CD4-positive, alpha-beta T cell treated with Interleukin-1 beta for 1 hour (primary cell): ENCODE measurements at places on chromosomes 6 and 20.
A peak's percentile ranks its signal among the peaks of the same experiment; 100 is the strongest.

DNA sequence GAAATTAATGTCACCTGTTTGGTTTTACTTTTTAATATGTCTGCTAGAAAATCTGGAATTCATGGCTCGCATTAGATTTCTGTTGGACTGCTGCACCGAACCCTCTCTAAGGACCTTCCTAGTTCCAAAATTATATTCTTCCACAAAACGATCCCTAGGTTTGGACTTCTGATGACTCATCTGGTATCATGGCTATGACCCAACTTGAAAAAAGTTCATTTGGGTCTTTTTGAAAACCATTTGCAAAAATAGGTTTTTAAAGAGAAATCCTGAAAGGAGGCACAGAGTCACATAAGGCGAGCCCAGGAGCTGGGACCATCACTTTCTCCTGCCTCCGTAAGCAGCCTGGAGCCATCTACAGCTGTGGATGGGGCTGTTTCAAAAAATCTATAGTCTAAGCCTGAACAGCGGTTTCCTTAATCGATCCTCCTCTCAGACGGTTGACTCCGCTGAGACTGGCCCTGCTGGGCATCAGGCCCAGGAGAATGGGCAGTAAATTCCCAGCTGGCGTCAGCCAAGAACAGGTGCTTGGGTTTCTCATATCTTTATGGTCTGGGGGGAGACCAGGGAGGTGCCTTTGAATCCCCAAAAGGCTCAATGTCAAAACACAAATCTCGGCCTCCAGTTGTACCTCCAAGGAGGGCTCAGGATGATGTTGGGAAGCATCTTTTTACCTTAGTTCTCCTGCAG lies 44.6 kb downstream of the SLC24A3 start:
- DNase-seq = no peak

DNA sequence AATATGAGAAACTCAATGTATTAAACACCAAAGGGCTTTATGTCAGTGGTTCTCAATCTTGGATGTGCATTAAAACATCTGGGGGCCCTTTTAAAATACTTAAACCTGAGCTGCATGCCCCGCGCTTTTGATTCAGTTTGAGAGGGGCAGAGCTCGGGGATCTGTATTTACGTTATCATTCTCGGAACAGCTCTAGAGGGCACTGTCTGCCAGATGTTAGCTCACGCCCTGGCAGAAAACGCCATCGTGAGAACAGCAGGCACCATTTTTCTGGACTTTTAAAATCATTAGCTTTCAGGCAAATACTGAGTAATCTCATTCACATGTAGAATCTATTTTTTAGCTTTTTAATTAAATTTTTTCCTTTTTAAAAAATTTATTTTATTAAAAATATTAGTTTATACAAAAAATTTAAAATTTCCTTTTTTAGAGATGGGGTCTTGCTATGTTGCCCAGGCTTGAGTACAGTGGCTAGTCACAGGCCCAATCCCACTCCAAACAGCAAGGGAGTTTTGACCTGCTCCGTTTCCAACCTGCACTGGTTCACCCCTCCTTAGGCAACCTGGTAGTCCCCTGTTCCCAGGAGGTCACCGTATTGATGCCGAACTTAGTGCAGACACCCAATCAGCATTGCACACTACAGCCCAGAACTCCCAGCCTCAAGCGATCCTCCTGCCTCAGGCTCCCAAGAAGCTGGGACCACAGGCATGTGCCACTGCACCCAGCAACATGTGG lies 30.0 kb upstream of the ZNF133 start:
- DNase-seq = no peak

GRCh38 chr6:52566201-52566600 lies 10.7 kb downstream of the TRAM2 start:
- DNase-seq = no peak

DNA sequence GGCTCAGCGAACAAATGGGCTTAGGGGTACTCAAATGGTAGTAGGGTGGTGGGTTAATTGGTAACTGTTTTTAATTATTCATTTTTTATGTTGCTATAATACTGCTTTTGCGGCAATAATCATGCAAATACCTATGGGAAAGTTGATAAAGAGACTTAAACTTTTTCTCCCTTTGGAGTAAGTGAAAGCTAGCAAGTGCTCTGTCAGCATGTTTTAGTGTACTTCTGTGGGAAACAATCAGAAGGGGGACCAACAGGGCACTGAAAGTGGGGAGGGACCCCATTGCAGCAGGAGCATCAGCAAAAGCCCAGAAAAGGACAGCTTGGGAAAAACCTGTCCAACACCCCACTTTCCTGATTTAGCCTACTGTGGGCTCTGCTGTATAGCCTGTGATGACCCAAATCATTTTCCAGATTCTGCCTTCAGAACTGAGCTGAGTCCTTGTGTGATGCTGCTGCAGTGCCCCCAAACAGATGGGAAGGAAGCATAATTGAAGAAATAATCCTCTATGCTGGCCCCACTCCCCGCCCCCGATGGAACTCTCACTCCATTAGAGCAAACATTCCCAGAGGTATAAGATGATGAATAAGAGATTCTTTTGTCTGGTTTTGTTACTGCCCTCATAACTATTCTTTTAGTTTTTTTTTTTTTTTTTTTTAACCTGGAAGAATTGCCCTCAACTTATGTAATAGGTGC lies 322.8 kb downstream of the CD83 start:
- DNase-seq = no peak

- no peak for DNase-seq
Observed at GRCh38 chr20:24701027-24701426, 231.6 kb downstream of the SYNDIG1 start.

DNA sequence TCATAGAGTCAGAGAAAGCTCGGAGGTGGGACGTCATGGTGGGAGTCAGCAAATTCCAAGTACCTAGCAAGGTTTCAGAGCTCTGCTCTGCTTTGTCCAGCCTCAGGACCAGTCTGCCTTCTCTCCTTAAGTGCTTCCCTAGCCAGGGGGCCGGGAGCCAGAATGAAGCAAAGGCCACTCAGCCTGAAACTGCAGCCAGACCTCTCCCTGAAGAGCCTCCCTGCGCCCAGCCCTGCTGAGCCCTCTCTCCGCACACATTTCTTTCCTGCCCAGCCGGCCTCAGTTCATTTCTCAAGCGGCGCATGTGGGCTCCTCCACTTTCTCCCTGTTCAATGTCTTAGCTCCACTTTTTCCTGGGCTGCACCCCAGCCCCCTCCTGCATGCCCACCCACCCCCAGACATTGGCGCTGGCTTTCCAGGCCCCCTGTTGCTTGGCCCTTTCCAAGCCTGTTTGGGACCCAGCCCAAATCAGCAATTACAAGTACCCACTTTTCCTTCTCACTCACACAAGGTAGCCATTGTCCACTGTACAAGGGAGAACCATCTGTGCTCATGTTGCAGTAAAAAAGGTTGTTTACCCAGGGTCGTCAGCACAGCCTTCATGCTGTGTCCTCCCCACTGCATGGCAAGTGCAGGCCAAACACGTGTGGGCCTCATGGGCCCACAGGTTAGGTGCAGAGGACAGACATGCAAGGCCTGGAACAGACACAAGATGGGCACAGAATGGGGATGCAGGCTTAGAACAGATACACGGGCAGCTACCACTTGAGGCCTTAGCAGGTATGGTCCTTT lies 147.1 kb downstream of the MRPL14 start:
- DNase-seq = no peak

DNA sequence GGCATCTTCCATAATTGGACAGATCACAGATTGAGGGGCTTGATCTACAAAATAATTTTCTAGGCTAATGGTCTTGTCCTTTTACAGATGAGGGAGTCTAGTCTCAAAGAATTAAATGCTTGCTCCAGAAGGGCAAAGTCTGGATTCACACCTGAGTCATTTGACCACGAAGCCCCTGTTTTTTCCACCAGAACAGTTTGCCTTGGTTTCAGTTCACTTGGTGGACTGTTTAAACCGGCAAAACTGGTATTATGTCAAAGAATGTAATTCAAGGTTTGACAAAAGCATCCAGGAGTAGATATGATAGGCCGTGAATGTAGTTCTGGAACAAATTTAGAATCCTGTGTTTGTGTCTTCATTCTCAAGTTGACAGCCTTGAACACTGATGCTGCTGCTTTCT lies 3.3 kb downstream of the MYO6 start:
- DNase-seq = no peak

DNA sequence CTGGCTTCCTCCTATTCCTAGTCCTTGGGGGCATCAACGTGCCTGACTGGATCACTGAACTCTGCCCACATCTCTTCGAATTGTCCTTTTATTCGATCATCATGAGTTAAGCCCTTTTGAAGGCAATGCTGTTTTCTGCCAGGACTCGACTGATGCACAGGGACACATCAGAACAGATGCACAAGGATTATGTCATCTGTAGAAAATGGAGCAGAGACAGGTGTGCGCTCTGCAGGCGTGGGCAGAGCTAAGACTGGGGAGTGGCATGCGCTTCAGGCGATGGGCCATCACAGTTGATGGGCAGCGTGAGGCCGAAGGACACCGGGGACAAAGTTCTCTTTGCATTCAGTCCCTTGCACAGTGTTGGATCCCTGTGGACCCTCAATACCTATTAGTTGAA lies 13.1 kb downstream of the GABRR1 start:
- DNase-seq = no peak

- no peak for DNase-seq
Observed at GRCh38 chr6:16803294-16804200, 42.3 kb upstream of the ATXN1 start.

GRCh38 chr6:5617179-5617578 lies 355.9 kb downstream of the FARS2 start:
- no peak for DNase-seq

DNA sequence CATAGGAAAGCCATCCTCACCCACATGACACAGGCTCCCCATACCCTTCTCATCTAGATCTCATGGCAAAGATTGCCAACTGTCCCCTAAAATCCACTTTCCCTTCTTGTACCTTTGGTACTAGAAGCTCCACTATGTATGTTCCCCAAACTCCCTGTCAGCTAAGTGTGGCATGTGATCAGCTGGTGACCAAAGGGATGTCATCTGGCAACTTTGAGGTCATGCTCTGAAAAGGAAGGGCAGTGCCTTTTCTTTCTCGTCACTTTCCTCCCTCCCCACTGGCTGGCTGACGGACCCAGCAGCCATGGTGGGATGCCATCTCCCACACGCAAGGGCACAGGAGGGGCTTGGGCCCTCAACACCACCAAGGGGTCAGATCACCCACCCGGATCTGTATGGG lies 23.8 kb upstream of the TAF8 start:
- peak; percentile 35 for DNase-seq

- peak; percentile 9 for DNase-seq
Observed at GRCh38 chr20:37202267-37202943, 23.1 kb upstream of the MROH8 start.

DNA sequence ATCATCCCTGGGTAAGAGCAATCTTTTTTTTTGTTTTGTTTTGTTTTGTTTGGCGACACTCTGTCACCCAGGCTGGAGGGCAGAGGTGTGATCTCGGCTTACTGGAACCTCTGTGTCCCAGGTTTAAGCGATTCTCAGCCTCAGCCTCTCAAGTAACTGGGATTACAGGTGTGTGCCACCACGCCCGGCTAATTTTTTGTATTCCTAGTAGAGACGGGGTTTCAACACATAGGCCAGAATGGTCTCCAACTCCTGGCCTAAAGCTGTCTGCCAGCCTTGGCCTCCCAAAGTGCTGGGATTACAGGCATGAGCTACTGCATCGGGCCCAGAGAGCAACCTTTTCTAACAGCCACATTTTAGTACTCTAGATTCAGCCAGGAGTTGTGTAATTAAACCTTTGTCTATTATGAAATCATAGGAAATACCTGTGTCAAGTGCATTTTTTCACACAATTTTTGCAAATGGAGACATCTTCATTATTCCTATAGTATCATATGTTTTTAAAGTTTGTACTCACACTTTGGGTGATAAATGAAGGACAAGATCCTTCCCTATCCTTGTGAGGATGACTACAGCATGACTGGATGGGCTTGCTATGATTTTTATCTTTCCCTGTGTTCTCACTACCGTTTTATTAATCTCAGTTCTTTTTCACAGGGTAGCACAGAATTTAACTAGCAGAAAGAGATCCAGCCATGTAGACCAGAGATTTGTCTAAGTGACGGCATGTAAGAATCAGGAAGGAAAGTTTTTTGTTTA lies 82.6 kb downstream of the OR2B2 start:
- DNase-seq = no peak

DNA sequence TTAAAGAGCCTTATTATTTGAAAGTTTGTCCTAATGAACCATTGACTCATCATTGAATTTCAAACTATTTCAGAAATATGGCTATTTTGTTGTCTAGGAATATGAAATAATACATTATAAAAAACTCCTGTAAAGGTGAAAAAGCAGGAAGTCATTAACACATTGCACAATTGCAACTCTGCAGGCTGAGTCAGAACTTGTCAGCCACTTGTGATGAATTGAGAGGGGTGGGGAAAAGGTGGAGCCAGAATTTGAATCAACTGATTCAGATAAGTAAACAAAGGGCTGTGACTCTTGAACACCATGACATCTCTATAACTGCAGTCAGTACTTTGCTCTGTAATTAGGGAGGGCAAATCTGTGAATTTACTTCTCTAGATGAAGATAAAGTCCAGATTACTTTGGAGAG lies 6.0 kb downstream of the C6orf141 start:
- DNase-seq = no peak

DNA sequence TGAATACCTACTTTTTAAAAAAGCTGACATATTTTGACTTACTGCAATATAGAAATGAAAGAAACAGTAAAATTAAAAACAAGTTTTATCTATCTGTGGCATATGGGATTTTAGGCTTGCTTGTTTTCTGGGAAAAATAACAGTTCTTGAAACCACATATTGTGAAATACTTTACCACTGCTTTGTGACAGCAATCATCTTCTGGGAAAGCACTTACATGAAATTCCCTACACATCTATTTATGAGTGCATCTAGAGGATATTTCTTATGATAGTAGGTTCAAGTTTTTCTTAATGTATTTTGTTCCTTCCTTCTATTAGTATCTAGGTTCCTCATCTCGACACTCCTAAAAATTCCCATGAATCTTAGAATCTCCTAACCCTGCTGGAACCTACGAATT lies 75.2 kb downstream of the STXBP5 start:
- DNase-seq = no peak

DNA sequence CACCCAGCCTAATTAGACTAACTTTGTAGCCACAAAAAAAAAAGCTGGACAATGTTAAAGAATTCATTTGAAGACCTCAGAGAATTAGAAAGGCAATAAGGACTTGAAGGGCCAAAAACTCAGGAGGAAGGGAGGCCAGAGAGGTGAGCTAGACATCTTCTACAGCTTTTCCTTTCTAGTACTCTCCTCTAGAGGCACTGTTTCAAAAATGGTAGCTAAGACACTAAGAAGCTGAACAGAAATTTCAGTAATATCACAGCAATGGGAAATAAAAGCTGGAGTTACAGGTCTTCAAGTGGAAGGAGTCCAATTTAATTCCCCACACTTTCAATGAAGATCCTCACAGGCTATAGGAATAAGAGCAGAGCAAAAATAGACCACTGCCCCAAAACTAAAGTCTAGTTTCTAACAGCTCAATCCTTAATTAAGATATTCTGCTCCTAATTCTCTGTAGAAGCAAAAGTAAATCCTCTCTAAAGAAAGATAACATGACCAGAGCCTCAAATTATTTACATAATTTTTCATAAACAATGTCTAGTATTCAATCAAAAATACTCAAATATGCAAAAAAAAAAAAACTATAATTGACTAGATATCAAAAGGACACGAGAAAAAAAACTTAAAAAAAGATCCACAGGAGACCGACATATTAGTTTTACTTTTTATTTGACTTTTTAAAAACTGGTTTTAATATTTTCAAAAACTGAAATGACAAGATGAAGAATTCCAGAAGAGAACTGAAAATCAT lies 63.7 kb downstream of the RNGTT start:
- no peak for DNase-seq
